ENCODE measurements at places on chromosomes 5 and 9.

GRCh38 chr9:123020796-123021195, 12.7 kb upstream of the GPR21 start:
- no peak for DNase-seq

GRCh38 chr5:30846171-30846570, 347.3 kb upstream of the CDH6 start:
- DNase-seq = no peak

DNA sequence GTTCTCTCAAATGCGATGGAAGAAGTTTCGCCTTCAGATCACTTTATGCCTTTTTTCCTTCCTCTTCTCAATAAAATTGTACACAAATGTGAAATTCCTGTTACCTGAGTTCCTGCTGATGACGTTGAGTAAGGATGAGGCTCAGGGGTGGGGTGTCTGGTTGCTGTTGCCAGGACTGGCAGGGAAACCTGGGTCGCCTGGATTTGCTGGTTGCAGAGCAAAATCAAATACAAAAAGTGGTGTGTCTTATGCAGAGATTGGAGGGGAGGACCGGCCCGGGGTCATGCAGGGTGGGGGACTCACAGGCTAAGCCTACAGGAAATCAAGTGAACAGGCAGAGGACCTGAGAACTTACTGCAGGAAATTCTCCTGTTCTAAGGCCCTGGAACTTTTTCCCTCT, 39.2 kb downstream of the ANXA2R start:
- no peak for DNase-seq

GRCh38 chr5:16143361-16144049, 36.1 kb downstream of the MARCHF11 start:
- no peak for DNase-seq

DNA sequence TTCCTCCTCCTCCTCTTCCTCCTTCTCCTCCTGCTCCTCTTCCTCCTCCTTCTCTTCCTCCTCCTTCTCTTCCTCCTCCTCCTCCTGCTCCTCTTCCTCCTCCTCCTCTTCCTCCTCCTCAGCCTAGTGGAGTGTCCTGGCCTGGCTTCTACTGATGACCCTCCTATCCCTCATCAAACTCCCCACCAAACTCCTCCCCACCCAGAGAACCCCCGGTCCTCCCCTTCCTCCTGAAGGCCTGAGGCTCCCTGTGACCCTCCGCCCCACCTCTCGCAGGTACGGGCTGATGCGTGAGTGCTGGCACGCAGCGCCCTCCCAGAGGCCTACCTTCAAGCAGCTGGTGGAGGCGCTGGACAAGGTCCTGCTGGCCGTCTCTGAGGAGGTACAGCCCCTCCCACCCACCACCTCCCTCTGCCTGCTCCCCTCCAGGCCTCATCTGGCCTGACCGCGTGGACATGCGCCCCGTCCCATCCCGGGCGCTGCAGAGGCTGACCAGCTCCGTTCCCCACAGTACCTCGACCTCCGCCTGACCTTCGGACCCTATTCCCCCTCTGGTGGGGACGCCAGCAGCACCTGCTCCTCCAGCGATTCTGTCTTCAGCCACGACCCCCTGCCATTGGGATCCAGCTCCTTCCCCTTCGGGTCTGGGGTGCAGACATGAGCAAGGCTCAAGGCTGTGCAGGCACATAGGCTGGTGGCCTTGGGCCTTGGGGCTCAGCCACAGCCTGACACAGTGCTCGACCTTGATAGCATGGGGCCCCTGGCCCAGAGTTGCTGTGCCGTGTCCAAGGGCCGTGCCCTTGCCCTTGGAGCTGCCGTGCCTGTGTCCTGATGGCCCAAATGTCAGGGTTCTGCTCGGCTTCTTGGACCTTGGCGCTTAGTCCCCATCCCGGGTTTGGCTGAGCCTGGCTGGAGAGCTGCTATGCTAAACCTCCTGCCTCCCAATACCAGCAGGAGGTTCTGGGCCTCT, 10.6 kb downstream of the FGFR4 start:
- no peak for DNase-seq

GRCh38 chr5:10632110-10632761, 68.4 kb downstream of the ANKRD33B start:
- DNase-seq = peak; percentile 72

DNA sequence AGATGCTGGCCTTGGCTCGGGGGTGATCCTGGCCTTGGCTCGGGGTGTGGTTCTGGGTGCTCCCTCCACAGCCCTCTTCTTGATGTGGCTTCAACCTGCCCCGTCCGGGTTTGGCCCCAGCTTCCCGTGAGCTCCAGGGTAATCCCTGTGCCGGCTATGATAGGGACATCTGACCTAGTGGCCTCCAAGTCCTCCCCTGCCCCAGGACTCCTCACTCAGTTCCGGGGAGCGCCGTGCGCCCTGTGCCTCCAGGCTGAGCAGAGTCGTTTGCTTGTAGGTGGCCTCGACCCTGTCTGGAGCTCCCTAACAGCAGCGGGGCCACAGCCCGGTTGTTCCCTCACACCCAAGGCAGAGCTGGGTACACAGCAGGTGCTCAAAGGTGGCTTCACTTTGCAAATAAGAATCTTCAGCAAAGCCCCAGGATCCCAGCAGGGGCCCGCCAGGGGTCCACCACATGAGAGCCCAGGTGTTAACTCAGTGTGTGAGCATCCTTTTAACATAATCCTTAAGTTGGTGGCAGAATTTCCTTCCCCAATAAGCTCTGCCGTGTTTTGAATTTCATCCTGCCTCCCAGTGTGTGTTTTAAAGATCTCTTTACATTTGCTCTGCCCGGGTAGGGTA, 32.3 kb upstream of the CEP72 start:
- DNase-seq = no peak

- DNase-seq = no peak
Measured at GRCh38 chr5:67164856-67165525, 31.6 kb downstream of the CD180 start.

GRCh38 chr9:95461448-95462248, 55.1 kb downstream of the PTCH1 start:
- no peak for DNase-seq

GRCh38 chr9:70566751-70567150, 152.3 kb upstream of the KLF9 start:
- DNase-seq = no peak

DNA sequence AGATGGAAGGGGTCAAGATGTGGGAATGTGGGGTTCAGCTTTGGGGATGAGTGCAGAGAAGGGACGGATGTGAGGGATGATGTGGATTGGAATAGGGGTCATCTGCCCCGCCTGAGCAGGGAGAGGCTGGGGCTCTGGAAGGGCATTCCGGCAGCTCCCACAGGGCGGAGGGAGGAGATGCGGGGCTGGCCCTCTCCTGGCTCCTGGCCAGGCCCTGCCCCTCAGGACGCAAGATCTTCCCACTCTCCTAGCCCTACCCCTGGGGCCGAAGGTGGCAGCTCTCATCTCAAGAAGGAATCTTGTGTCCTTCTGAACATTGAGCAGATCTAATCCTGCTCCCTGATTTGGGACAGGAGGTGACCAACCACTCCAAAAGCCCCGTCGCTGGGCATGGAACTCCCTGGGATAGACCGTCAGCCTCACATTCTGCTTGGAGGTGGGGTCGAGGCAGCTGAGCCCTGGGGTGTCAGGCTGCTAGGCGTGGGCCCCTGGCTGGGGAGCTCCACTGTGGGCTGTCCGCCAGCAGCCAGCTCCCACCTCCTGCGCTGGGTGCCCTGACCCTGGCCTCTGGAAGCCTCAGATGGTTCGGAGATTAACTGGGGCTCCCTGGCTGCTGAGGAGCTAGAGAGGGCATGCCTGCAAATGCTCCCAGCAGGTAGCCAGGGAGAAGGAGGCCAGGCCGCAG, 125.2 kb downstream of the ZNF354C start:
- no peak for DNase-seq

- no peak for DNase-seq
Measured at GRCh38 chr5:91174396-91174795, 208.7 kb downstream of the ARRDC3 start.

DNA sequence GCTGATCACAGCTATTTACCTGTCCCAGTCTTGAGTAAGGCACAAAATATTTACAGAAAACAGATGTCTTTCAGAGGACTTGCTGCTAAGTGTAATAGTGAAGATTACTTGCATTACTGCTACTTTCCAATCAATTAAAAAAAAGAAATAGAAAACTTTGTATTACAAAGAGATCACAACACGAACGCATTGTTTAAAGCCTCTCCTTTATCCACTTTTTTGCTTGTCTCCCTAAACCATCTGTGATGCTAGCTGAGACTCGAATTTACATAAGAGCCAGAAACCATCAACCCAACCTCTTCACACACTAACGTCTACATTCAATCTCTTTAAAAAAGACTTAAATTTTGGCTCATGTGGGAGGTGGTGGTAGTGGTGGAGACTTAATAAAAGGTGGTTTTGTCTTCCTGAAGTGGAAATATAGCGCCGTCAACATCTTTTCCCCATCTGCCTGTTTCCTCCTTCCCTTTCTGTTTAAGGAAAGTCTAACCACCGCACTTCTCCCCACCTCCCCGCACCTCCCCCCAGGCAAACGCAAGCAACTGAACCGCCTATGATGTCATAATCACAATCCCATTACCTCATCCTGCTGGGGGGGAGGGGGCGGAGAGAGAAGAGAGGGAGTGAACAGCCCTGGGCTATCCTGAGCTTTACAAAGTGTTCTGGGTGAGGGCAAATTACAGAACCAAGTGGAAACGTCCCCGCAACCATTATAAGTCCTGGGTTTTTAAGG, 948 bp upstream of the FAM53C start:
- peak; percentile 96 for DNase-seq

DNA sequence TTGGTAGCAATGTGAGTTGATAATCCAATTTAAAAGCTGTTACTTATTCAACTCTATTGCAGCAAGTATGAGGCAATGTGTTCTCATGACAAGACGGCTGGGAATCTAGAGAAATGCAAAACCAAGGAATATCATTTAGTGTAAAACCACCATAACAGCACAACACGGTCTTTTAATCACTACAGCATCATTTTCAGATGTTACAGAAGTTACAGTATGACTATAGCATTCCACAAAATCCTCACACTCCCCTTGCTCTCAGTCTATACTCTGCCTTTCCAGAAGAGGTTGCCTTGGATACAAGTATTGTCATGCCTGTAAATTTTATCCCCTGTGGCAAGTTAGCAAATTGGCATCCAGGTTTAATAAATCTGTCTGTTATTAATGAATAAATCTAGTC, 28.6 kb upstream of the TAS2R1 start:
- no peak for DNase-seq

DNA sequence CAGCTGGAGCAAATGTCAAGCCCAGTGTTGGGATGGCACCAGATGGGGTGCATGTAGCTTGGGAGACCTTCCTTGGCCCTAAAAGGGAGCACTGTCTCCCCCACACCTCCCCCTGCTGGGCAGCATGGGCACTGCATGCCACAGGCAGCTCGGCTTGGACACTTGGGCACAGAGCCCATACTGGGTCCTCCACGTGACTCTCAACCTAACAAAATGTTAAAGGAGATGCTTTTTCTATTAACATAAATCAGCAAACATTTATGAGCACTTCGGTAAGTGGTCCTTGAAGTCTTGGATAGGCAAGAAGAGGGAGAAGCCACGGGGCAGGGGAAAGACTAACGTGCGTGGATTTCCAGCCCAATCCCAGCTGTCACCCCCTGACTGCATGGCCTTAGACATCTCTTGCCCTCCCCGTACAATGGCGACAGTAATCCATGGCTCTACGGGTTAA, 23.9 kb upstream of the MAPK9 start:
- peak; percentile 91 for DNase-seq

- no peak for DNase-seq
Measured at GRCh38 chr5:69084195-69084594, 9.6 kb upstream of the SLC30A5 start.

DNA sequence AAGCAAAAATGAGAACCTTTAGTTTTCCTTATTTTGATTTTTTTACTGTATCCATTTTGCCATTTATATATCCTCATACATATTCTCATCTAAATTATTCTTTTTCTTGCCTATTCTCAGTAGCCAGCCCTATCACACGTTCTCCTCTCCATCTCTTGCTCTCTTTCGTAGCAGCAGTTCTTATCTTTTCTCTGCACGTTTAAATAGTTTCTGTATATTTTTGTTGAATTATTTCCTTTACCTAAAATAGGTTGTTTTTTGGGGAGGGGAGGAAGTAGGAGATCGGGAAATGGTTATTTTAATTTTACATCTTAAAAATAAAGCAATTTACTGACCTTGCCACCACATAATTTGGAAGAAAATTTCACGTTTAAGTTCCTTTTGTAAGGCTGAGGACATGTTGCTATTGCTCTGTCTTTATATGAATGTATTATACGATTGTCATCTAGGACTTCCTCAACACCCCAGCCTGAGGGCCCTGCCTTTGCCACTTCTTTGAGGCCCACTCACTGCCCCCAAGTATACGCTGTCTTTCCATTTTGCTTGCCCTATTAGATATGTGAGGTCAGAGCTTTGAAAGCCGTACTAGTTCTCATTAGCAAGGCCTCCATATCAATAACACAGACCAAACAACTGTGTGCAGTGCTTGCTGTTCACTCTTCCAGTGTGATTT, 140.3 kb downstream of the GNAQ start:
- no peak for DNase-seq

DNA sequence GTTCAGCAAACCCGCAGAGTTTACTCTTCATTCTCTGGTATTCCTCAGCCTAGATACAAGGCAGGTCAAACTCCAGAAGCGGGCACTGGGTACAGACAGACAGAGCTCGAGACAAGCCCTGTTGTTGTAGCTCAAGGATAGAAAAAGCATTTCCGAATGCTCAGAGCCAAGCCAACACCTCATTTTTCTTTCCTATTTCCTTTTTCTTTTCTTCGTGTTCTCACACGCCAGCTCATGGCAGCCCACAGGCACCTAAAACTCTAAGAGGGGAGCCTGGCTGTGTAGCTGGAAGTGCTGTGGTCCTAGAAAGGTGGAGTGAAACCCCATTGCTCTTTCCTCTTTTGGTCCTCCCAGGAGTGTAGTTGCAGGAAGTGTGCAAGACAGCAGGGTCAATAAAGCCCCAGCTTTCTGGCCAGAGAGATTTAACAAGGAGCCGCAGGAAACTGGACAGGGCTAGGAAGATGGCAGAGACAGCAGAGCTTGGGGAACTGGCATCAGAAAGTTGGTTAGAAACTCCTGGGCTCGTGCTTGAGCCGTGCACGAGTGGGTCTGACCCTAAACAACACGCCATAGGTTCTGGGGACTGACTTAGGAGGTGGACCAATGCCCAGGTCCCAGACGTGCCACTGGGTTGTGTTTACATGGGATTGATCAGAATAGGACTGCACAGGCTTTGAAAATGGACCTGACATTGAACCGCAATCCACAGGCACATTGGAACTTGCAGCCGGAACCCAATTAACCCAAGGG, 41.6 kb downstream of the ADAMTS2 start:
- peak; percentile 53 for DNase-seq

GRCh38 chr5:30891660-30892059, 301.8 kb upstream of the CDH6 start:
- DNase-seq = no peak
